ENCODE measurements at places on chromosomes 1 and 21.

DNA sequence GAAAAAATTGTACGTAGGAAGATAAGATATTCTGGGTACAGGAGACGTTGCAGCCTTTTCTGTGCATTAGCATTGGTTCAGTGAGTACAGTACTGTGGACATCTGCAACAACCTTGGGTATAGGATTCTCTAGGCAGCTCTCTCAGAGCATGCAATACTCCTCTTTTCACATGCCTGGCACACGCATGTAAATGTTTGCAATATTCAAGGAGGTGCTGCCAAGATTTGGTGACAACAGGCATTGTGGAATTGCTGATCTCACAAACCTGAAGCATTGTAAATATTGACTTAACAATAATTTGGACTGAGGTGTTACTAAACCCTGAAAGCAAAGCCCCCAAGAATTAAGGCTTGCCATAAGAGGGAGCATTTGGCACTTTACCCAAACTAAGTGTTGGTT is 126.8 kb downstream of the GRIK1 start:
- no peak for DNase-seq

DNA sequence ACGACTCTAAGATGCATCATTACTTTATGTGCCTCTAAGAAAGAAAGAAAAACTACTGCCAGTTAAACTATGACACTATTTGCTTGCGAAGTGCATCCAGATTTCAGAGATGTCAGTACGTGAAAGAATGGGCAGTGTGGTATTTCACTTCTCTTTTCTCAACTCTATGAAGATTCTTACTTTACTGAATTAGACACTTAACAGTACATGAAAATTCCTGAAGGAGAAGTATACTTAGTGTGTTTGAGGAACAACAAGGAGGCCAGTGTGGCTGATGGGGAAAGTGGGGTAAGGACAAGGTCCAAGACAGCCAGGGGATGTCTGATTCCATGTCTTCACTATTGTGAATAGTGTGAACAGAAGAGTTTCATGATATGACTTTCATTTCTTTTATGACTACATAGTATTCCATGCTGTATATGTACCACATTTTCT is 53.9 kb upstream of the HSD17B7 start:
- DNase-seq, result no peak

DNA sequence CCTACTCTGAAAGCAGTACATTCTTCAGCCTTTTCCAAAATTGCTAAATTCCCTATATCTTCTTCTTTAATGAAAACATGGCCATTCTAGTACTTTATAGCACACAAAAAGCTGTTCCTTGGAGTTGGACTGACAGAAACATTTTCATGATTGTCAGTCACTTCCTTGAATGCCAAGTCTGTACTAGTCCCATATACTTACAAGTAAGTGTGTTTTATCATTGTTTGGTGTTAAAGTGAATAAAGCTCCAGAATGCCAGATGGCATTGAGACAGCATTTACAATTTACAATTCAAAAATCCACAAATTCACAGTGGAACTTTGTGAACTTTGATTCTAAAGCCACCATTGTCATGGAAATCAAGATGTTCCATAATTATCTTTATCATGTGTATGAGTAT is 36.5 kb downstream of the KCNK2 start:
- DNase-seq, result no peak

DNA sequence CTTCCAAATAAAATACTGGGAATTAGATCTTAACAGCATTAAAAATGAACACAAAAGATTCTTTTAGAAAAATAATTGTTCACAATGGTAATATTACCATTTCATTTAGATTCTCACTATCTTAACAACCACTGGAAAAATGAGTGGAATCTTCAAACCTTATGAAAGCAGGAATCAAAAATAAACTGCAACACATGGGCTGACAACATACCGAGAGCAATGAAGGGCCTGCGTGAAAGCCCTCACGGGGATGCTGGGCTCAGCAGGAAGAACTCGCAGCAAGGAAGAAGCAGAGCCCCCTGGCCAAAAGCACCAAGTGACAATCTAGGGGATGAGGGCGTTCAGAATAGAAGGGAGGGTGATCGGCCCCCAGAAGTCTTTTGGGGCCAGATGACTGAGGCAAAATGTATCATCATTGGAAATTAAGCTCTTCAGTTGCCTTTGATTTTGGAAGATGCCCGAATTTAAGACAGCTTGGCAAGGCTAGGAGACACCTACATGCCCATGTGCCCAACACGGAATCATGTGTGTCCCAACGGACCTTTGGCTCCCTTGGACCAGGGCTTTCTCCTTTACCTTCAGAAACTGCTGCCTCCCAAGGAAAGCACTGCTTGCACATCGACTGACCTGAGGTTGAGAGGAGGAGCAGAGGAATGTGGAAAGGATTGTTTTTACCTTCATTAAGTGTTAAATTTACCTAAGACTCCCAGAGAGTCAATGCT is 103.9 kb downstream of the TGFBR3 start:
- DNase-seq, result no peak

- no peak for DNase-seq
Observed at GRCh38 chr1:78587211-78587610, 33.0 kb upstream of the IFI44L start.

GRCh38 chr1:21639594-21640041 is 29.5 kb downstream of the RAP1GAP start:
- no peak for DNase-seq

- no peak for DNase-seq
Observed at GRCh38 chr1:86491171-86491950, 22.6 kb downstream of the CLCA1 start.

DNA sequence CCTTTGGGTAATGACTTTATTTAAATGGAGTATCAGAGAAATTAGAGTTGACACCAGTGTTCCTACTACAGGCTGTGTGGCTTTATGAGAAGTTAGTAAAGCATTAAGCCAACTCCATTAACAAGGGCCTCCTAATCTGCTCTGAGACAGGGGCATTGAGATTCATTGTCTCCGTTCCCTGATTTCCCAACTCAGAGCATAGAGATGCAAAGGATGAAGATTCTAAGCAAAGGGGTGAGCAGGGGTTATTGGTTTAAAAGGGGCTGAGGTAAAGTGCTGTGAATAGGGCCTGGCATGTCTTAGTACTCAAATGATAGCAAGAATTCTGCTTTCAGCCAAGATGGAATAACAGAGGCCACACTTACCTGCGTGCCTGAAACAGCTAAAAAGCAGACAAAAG is 428.4 kb downstream of the PTPRU start:
- DNase-seq, result no peak

DNA sequence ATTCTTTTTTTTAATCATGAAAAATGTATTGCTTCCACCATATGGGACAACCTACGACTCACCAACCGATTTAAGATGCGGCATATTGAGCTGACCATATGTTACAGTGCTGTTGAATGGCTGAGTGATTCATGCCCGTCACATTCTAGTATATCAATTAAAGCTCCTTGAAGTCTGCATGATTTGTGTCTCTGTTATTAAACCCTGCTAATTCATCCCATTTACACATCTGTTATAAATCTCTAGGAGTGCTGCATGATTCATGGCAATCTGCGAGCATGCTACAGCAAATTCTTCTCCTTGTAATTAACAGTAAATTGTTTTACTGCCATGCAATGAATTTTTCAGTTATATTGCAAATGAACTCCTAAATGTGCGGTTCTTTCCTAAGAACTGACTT is 239.8 kb downstream of the USH2A start:
- no peak for DNase-seq

DNA sequence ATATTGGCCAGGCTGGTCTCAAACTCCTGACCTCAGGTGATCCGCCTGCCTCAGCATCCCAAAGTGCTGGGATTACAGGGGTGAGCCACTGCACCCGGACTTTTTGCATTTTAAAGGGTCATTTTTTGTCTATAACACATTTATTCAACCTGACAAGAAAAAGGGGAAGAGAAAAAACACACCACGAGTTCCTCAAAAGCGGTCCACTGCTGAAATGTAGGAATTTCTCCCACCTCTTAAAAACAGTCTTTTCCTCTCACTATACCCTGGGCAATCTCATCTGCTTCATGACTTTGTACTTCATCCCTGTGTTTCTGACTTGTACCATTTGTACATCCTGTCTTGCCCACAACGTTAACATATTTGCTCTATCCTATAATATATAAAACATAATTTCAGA is 413.3 kb upstream of the PTBP2 start:
- DNase-seq, result no peak

DNA sequence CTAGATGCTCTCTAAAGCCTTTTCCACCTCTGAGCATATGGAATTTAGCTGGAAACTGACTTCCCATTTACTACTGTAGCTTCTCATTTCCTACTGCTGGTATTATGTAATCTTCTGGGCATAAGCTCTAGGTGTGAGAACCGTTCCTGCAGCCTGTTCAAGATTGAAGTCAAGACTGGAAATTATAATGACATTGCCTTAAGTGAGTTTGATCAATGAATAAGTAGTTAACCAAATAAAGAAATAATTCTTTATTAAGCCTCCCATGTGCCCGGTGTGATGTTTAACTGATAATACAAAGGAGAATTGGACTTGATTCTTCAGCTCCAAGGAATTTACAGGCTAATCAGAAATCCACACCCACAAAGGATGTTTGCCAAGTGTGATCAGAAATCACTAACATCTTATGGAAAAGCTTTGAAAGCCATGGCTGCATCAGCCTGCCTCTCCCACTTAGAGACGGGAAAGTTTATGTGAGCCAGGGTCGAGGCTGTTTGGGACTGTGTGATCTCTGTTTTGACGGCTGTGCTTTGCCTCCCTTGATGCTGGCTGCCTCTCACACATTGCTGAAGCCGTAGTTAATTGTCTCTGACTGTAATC is 36.4 kb upstream of the PRELP start:
- no peak for DNase-seq

DNA sequence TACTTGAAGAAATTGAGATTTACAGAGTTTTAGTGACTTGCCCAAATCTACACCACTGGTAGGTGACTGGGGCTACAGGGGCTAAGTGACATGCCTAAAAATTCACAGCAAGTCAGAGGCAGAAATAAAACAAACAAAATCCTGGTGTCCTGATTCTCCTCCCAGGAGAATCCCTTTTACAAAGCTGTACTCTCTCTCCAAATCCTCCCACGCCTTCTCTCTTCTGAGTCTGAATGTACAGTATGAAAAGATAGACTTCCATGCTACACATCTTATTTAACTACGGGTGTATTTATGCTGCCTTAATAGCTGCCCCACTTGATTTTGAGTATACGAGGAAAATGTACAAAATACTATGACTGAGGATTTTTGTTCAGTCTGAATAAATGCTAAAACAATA is 65.4 kb downstream of the SGIP1 start:
- DNase-seq, result no peak

GRCh38 chr1:92511541-92511940 is 24.8 kb upstream of the GFI1 start:
- DNase-seq, result no peak

GRCh38 chr1:214670098-214670497 is 67.1 kb downstream of the CENPF start:
- no peak for DNase-seq

DNA sequence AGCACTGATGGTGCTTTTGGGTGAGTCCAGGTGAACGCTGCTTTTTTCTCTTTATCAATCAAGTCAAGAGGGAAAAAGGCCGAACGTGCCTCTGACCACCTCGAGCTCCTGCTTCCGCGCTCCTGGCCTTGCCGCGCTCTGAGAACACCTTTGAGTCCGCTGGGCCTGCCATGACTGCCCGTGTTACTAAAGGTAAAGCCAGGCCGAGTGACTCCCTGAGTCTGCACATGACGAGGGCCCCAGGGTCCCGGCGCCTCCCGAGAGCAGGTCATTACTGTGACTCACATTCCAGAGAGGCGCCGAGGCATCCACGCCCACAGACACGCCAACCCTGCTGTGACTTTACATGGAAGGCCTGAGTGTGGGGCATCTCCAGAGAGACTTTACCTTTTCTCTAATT is 11.1 kb downstream of the POFUT2 start:
- DNase-seq, result no peak

DNA sequence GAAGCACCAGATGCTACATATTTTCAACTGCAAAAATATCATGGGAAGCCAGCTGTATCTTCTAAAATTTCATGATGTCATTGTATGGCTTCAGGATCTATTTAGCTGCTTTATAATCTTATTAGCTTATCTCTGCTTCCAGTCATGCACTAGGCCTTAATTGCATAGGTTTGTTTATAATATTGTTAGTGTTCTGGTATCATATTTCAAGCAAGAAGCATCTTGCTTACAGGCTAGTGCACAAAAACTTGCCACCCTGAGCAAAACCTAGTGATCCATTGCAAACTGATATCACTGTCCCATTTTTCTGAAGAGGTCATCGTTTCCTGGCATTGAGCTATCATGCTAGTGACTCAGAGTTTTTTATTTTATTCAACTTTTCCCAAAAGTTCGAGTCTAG is 15.7 kb upstream of the NRIP1 start:
- no peak for DNase-seq

DNA sequence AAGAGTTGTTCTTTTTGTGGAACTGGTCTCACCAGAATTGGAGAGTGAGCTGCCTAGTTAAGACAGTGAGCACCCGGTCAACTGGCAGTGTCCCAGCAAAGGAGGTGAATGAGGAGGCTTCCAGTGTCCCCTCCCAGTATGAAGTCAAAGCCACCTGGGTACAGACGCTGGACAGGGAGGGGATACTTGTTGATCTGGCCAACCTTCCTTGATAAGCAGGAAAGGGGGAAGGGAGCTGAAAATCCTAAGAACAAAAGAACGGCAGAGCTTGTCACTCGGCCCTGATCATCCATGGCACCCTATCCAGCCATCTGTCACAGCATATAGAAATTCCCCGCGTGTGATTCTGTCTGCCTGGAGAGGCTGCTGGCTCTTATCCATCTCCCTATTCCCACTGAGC is 91.5 kb downstream of the SSBP3 start:
- no peak for DNase-seq

DNA sequence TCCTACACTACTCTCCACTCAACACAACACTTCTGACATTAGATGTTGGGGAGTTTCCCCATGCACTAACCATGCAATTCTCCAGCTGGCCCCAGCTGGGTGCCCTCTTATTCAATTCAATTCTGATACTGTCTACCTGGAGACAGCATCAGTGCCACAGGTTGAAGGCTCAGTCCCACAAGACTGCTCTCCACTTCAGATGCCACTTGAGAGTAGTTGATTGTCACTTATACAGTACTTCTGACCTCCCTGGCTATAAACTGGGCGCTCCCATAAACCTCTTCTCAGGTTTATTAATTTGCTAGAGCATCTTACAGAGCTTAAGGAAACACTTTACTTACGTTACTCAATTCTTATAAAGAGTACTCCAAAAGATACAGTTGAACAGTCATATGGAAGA is 442.3 kb downstream of the LRRIQ3 start:
- DNase-seq, result no peak

All from stromal cell of bone marrow (primary cell).